Stimulated activated CD4-positive, alpha-beta T cell treated with anti-CD3 and anti-CD28 coated beads, Interleukin-15, amount 100 ng/mL, for 1 hour (primary cell): ENCODE measurements at places on chromosomes 11 and 22.

GRCh38 chr11:77071077-77071476 lies 4.3 kb downstream of the CAPN5 start:
- no peak for DNase-seq

DNA sequence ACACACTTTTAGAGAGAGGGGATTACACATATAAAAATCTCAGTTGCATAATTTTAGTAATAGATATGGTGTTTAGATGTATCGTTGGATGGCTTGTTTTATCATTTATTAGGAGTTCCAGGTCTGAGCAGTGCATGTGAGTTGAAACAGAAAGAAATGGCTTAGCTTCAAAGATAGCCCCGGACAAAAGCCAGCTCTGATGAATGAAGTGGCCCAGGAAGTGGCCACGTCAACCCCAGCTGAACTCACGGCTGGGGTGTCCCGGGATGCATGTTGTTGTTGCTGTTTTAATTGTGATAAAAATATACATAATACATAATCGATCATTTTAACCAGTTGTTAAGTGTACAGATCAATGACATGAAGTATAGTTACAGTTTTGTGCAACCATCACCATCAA lies 1513.6 kb downstream of the BRD1 start:
- DNase-seq: no peak

- DNase-seq: no peak
These were observed 200.4 kb downstream of the RAB38 start for GRCh38 chr11:87974797-87975196.

- no peak for DNase-seq
These were observed 275.3 kb downstream of the C11orf87 start for GRCh38 chr11:109697140-109697843.

GRCh38 chr22:45583504-45583903 lies 80.8 kb downstream of the FBLN1 start:
- no peak for DNase-seq

GRCh38 chr11:795634-796564 lies 2.2 kb downstream of the SLC25A22 start:
- DNase-seq: peak; percentile 46

DNA sequence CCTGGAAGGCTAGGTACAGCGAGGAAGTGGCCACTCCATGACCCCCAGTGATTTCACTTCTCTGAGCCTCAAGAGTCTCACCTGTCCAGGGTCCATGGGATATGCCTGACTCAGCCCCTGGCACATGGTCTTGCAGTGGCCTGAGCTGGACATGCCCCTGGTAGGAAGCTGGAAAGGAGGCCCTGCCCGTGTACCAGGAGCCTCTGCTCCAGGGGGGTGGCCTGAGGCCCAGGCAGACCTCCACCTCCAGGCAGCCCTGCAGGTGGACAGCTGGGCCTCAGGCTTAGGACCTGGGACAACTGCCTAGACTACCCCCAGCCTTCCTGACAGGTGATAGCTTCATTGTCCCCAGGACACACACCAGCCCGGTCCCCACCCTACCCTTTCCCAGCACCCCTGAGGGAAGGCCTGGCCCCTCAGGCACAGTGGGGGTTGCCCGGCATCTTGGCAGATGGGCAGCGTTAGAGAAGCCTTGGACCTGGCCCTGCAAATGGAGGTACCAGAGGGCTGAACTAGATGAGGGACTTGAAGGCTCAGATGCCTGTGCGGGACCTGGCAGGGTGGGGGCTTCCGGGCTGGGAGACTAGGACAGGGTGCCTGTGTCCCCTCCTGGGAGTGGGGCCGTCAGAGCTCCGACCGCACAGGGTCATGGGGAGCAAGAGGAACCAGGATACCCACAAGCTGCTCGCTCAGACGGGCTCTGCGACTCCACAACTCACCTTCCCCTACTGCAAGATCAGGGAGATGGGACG lies 53.6 kb downstream of the CDKN1C start:
- DNase-seq: no peak

GRCh38 chr22:26970809-26971394 lies 313.5 kb downstream of the MIAT start:
- no peak for DNase-seq

- no peak for DNase-seq
These were observed 714.7 kb upstream of the TENM4 start for GRCh38 chr11:80155412-80156017.

GRCh38 chr11:4195909-4196308 lies 101.3 kb downstream of the RRM1 start:
- DNase-seq: no peak

DNA sequence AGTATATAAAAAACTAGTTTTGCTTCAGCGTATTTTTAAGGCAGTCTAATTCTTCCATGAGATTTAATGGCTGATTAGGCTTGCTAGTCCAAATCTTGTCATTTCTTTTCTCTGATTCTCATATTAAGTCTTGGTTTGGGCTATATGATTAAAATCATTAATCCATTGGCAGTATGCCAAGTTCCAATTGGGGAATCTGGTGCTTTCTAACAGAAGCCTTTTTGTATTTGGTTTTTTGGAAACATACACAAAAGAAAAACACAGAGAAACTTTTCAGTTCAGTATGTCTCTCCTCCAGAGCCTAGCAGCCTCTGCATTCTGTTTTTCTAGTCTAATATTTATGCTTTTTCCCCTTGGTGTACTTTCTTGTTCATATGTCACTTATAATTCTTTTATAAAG lies 37.9 kb downstream of the SWAP70 start:
- no peak for DNase-seq

DNA sequence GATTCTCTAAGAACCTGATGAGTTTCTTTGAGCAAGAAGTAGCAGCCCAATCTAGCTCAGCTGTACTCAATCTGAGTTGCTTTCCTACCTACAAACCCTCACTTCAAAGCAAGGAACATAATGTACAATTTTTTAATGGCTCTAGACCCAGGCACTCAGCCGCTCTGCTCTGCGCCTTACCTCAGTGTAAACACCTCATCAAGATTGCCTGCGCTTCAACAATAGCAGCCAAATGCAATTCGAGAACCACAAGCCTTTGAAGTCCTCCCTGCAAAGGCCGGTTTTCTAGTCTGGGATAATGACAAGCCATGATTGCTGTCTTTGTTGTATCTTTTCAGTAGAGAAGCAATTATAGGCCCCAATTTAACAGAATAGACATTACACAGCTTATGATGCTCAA lies 38.0 kb downstream of the JHY start:
- no peak for DNase-seq

DNA sequence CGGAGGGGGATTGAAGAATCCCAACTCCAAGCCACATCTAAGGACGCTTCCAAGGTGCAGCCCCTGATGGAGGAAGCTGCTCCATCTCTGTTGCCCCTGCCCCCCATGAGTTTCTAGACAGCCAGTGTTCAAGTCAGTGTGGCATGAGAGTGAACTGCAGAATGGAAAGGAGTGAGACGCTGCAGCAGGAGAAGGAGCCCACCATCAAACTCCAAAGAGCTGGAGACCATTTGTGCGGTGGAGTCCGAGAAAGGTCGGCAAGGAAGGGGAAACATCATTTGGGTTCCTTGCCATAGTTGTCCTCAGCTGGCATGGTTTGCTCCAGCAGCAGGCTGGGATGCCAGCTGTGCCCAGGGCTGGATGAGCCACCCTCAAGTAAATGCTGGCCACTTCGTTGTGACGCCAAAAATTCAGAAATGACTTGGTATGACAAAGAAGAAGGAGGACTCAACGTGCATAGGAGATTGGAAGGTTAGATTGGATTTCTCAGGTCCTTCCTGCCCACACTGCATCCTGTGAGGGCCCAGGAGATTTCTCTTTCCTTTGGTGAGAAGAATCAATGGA lies 16.4 kb downstream of the APOL2 start:
- no peak for DNase-seq

GRCh38 chr22:27226666-27227065 lies 569.3 kb downstream of the MIAT start:
- DNase-seq: no peak

- DNase-seq: no peak
These were observed 40.0 kb downstream of the TPCN2 start for GRCh38 chr11:69088676-69089146.

DNA sequence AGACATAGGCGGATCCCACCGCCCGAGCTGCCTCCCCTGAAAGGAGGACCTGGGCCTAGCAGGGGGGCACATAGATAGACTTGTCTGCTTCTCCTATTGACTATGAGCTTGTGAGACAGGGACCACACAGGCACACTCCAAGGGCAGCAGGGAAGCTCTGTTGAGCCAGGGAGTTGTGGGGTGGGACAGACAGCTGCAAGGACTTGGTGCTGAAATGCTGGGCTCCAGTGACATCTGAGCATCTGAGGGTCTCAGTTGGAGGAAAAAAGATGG lies 53.4 kb upstream of the ANO1 start:
- no peak for DNase-seq

- no peak for DNase-seq
These were observed 216.4 kb upstream of the PDGFD start for GRCh38 chr11:104380358-104380757.

GRCh38 chr11:38900211-38900610 lies 2302.2 kb upstream of the RAG2 start:
- DNase-seq: no peak

- DNase-seq: no peak
These were observed at the start of gene RAPSN for GRCh38 chr11:47448566-47449427. TSS of gene RAPSN (minus strand) at chr11:47449136. CDS start at chr11:47448964, 172 bp downstream.

DNA sequence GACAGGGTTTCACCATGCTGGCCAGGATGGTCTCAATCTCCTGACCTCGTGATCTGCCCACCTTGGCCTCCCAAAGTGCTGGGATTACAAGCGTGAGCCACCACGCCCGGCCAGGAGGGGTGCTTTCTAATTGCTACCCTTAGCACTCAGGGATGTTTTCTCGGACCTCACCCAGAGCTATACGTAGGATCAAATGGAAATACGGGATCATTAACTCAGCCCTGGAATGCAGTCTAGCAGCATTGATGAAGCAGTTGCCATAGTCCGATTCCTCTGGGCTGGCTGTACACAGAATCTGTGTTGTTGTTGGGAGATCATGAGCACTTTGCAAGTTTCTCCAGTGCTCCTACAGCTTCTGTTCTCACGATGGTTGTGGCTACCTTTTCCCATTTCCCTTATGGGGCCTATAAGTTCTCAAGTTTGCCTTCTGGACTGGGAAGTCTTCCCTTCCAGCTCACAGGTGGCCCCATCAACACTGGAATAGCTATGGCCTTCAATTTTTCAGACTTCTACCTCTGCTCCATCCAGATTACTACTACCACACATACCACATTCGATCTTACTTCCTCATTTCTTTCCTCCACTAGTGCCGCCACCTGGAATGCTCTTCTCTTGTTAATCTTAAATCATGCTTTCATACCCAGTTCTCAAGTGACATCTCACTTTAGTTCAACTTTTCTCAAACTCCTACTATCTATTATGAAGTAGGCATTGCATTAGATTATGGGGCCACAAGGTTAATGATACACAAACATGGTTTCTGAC lies 16.1 kb upstream of the PCF11 start:
- no peak for DNase-seq

DNA sequence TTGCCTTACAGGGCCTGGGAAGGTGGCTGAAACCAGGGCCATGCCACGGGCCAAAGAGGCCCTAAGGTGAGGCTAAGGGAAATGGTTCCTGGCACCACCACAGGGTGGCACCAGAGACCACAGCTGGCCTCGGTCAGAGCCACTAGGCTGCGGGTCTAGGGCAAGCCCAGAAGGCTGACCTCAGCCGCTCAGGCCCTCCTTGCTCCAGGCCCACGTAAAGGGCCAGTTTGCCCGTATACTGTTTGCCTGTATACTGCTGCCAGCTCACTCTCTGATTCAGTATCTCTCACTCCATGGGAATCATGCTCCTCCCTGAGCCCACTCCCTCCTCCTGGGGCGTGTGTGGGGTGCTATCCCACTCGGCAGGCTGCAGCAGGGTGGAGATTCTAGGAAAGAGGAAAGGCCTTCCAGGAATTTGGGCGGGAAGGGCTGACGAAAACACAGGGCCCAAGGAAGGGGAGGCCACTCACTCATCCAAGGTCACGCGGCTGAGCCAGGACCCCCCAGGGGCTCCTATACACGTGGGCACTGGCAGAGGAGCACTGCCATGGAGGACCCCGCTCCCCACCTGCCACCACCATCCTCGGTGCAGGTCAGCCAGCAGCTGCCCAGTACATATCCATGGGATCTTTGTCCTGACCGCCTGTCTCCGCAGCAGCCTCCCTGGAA lies 62.4 kb downstream of the NECTIN1 start:
- peak; percentile 13 for DNase-seq

DNA sequence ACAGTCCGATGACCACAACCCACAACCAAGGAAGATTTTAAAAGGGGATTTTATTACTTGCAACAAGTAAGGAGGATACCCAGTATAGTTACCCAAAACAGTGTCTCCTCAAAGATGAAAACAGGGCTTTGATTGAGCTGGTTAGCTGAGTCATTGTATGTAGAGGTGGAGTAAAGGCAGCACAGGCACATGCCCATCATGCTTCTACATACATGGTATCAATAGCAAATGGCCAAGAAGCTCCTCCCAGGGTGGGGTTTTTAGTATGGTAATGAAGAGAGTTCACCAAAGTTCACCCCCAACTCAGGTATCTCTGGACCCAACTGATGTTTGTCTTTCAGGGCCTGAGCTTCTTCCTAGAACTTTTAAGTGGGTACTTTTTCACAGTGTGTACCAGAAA lies 157.1 kb upstream of the CEP126 start:
- no peak for DNase-seq

- no peak for DNase-seq
These were observed 122.9 kb downstream of the MAML2 start for GRCh38 chr11:96219981-96220623.

GRCh38 chr11:21545699-21546098 lies 647.2 kb upstream of the ANO5 start:
- no peak for DNase-seq

- DNase-seq: no peak
These were observed 21.9 kb upstream of the POLD3 start for GRCh38 chr11:74570266-74571061.

- DNase-seq: no peak
These were observed 103.3 kb upstream of the PARVA start for GRCh38 chr11:12274056-12274455.

- no peak for DNase-seq
These were observed 120.5 kb upstream of the FGF3 start for GRCh38 chr11:69939551-69940245.

- DNase-seq: no peak
These were observed 60.7 kb upstream of the ALKBH3 start for GRCh38 chr11:43819926-43820325.

GRCh38 chr11:16296273-16296672 lies 60.1 kb downstream of the SOX6 start:
- no peak for DNase-seq

DNA sequence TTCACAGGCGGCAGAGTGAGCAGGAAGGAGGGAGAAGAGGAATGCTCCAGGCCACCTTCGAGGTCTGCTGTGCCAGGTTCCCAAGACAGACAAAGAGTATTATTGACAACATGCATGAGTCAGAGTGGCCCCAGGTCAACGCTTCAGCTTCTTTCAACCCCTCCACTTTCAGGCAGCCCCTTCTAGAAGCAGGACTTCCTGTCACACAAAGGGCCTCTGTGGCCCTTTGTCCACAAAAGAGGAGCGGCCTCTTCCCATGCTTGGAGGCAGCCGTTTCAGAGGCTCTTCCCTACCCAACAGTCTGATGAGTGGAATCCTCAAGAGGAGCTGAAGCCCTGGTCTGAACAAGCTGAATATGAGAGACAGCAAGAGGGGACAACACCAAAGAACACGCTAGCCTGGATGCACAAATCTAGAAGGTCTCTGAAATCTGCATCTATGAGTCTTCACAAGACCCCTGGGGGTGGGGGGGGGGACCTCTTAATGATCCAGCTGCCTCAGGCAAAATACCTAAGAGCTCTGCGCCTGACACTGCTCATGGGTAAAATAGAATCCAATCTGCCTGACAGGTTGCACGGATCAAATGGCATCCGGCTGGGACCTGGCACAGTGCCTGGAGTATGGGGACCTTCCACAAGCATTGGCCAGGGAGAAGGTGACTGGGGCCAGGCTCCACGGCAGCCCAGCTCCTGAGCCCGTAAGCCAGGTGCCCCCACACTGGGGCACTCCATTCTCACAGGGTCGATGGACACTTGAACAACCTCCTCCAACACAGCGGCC lies 67.5 kb downstream of the PACSIN2 start:
- DNase-seq: no peak
